ENCODE measurements at places on chromosomes 3 and 15.

GRCh38 chr15:85443593-85444087 lies 63.2 kb downstream of the AKAP13 start:
- DNase-seq = peak; percentile 39

GRCh38 chr3:19264424-19264823 lies 116.1 kb downstream of the KCNH8 start:
- DNase-seq = no peak

- DNase-seq = peak; percentile 78
Measured at GRCh38 chr3:106635271-106635670, 742.0 kb upstream of the CCDC54 start.

GRCh38 chr3:158839966-158840365 lies 38.1 kb downstream of the MFSD1 start:
- no peak for DNase-seq

- no peak for DNase-seq
Measured at GRCh38 chr3:50124800-50125178, 30.3 kb upstream of the SEMA3F start.

GRCh38 chr15:42611532-42611931 lies 36.1 kb downstream of the STARD9 start:
- no peak for DNase-seq

Measured in adipocyte (in vitro differentiated cells).